ENCODE measurements at places on chromosomes 2 and 18.

GRCh38 chr18:11437046-11437445 lies 172.3 kb upstream of the SLC35G4 start:
- no peak for DNase-seq

DNA sequence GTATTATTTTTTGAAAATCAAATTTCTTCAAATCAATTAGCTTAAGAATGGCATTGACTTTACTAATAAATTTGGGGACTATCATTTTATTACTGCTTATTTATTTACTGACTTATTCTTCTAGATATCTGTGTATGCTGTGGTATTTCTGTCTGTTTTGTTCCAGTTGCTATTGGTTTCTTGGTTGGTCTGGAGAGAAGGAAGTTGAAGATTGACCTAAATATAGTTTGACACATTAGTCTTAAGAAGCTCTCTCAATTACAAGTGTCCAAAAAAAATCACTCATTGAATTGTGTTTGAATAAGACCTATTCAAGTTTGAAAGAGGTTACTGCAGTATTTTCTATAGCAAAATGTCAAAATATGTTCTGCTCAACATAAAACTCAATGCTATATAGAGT lies 153.3 kb upstream of the KYNU start:
- DNase-seq: no peak

- DNase-seq: no peak
These were observed 140.7 kb downstream of the RNF144A start for GRCh38 chr2:7057865-7058400.

DNA sequence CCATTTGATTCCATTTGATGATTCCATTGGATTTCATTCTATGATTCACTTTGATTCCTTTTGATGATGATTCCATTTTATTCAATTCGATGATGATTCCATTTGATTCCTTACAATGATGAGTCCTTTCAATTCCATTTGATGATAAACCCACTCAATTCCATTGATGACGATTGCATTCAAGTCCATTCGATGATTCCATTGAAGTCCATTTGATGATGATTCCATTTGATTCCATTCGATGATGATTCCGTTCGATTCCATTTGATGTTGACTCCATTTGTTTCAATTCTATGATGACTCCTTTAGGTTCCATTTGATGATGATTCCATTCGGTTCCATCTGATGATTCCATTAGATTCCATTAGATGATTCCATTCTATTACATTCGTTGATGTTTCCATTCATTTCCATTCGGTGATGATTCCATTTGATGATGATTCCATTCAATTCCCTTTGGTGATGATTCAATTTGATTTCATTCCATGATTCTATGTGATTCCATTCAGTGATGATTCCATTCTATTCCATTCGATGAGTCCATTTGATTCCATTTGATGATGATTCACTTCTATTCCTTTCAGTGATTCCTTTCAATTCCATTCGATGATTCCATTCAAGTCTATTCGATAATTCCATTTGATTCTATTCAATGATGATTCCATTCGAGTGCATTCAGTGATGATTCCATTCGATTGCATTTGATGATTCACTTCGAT lies 1106.0 kb downstream of the RPIA start:
- no peak for DNase-seq

DNA sequence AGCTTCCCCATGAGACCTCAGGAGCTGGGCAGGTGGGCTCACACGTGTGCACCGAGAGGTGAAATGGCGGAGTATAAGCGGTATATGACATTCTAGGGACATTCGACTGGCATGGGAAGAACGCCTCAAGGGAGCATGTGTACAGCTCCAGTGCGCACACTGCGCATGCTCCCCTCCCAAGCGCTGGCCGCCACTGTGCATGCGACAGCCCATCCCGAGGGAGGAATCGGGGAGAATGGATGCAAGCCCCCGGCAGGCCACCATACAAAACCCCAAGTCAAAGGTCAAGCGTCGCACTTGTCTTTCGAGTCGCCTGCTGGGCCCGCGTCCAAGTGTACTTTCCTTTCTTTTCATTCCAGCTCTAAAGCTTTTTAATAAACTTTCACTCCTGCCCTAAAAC lies 103.4 kb upstream of the ODC1 start:
- DNase-seq: no peak

GRCh38 chr2:217937446-217937845 lies 65.3 kb downstream of the TNS1 start:
- no peak for DNase-seq
